IgD-negative memory B cell (primary cell): ENCODE measurements at places on chromosomes 2 and 18. TPM values are rescaled to one million over a fixed set of nuclear protein-coding genes. Genes with fewer than 3 reads are reported as not detected.

ABCB11 gene
- not detected for polyA plus RNA-seq

RUFY4 gene
- 0.25 TPM for polyA plus RNA-seq

ADCYAP1 gene
- not detected for polyA plus RNA-seq

UGT1A9 gene
- not detected for polyA plus RNA-seq

SIGLEC15 gene
- not detected for polyA plus RNA-seq

ITPRIPL1 gene
- 4.4 TPM for polyA plus RNA-seq

CNDP1 gene
- not detected for polyA plus RNA-seq

LYPD6 gene
- polyA plus RNA-seq: not detected

RABL2A gene
- polyA plus RNA-seq: 12.5 TPM

BIN1 gene
- 175 TPM for polyA plus RNA-seq

IL1R1 gene
- polyA plus RNA-seq: not detected

PTH2R gene
- polyA plus RNA-seq: 0.23 TPM

CBLN2 gene
- not detected for polyA plus RNA-seq

MROH2A gene
- polyA plus RNA-seq: not detected

PSTPIP2 gene
- 1.1 TPM for polyA plus RNA-seq

ZEB2 gene
- 51.5 TPM for polyA plus RNA-seq

C1GALT1C1L gene
- not detected for polyA plus RNA-seq

LNPK gene
- polyA plus RNA-seq: 10.4 TPM

UGT1A5 gene
- polyA plus RNA-seq: not detected
